Urinary bladder (tissue), 4 donors: ENCODE measurements at places on chromosomes 7 and 10. TPM values are rescaled to one million over a fixed set of nuclear protein-coding genes. Genes with fewer than 3 reads are reported as not detected.

DNA sequence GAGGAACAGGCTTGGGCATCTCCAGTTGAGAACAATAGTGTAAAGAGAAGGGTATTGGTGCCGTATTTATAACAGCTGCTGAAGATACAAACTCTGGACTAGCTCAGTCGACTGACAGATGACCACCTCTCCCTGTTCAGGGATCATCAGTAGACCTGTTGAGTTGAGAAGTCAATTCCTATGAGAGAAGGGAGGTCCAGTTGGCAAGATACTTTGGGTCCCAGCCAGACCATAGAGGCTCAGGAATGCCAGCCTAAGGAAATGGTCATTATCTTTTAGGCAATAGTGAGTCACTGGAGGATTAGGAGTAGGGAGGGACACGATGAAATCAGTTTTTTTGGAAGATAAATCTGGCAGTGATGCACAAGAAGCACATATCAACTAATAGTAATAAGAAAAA is 202.9 kb downstream of the TRIL start:
- no peak for DNase-seq

DNA sequence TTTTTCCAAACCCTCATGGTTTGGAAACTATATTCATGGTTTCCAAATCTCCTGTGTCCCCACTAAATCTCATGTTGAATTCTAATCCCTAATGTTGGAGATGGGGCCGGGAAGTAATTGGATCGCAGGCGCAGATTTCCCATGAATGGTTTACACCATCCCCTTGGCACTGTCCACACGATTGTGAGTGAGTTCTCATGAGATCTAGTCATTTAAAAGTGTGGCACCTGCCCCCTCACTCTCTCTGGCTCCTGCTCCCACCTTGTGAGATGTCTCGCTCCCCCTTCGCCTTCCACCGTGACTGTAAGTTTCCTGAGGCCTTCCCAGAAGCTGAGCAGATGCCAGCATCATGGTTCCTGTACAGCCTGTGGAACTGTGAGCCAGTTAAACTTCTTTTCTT is 3.3 kb upstream of the MTPAP start:
- DNase-seq, result no peak

Gene APBB1IP
- 4.1 TPM for total RNA-seq

GRCh38 chr10:17506390-17506789 is 52.0 kb upstream of the ST8SIA6 start:
- no peak for DNase-seq

Gene VAX1
- not detected for total RNA-seq
